ENCODE measurements at places on chromosomes 12 and 14.

- no peak for DNase-seq
Observed at GRCh38 chr12:94286583-94287244, 138.3 kb downstream of the PLXNC1 start.

- DNase-seq: peak; percentile 39
Observed at GRCh38 chr12:54364413-54364812, at the start of gene GPR84. Gene GPR84 (minus strand): TSS chr12:54364486. CDS start chr12:54363851, 635 bp downstream.

GRCh38 chr12:124904306-124905098 lies 9.9 kb downstream of the UBC start:
- no peak for DNase-seq

GRCh38 chr12:98533723-98534251 lies 18.4 kb downstream of the TMPO start:
- DNase-seq: no peak

- no peak for DNase-seq
Observed at GRCh38 chr14:101064121-101064661, 160.7 kb upstream of the RTL1 start.

- DNase-seq: peak; percentile 42
Observed at GRCh38 chr12:7113389-7113871, 4.4 kb upstream of the C1RL start.

- DNase-seq: no peak
Observed at GRCh38 chr14:55625481-55625880, 45.5 kb downstream of the KTN1 start.

DNA sequence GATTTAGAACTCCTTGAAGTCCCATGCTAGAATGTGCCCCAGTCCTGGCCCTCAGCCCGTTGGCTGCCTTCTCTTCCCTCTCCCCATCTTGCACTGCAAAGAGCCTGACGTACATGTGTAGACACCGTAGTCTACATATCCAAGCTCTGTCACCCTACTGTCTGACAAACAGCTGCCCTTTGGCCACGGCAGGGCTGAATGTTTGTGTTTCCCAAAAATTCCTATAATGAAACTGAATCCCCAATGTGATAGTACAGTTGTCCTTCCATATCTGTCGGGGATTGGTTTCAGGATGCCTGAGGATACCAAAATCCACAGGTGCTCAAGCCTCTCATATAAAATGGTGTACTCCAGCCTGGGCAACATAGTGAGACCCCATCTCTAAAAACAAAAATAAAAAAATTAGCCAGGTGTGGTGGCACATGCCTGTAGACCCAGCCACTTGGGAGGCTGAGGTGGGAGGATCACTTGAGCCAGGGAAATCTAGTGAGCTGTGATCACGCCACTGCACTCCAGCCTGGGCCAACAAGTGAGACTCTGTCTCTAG lies 12.3 kb upstream of the TFCP2 start:
- DNase-seq: no peak

DNA sequence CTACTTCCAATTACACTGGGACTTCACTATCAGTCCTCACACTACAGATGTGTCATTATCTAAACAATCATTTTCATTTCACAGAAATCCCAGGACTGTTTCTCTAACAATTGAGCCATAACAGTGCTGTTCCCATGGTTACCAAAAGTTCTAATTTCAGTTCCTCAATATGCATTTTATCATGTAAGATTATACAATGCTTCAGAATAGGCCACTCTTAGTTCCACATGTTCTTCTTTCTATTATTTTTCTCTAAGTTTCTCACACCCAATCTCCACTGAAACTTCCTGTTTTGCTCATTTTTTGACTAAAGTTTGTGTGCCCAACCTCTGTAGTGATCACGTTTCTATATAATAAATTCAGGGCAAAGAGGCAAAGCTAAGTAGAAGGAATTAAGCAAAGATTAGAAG lies 185.8 kb downstream of the DUSP6 start:
- DNase-seq: no peak

DNA sequence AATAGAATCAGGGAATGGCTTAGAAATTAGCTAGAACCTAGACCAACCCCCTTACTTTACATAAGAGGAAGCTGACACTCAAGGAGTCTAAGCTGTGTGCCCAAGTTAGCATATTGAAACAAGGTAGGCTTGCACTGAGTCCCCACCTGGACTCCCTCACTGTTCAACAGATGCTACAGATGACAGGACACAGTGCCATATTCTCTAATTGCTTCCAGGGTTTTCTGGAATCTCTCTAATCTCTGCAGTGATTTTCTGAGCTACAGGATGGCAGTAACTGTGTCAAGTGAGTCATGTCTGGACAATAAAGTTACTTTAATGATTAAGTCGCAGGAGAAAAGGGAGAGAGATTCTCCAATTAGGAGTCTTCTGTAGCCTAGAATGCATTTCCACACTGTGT lies 35.8 kb downstream of the AKAP6 start:
- DNase-seq: no peak

DNA sequence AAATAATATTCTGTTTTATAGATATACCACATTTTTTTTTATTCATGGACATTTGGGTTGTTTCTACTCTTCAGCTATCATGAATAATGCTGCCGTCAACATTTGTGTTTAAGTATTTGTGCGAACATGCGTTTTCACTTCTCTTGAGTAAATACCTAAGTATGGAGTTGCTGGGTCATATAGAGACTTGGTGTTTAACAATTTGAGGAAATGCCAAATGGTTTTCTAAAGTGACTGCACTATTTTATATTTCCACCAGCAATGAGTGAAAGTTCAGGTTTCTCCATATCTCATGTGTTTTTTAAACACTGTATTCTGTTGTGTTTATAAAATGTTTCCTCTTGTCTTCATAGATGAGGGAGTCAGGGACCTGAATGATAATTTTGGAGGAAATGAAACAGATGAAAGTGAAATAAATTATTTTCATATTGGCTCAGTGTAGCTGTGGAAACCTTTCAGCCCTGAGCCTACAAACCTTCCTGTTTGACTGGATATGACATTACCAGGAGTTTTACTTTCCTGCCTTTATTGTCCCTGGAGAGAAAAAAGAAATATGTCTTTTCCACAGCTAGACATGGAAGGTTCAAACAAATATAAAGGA lies 26.3 kb downstream of the DAAM1 start:
- no peak for DNase-seq

DNA sequence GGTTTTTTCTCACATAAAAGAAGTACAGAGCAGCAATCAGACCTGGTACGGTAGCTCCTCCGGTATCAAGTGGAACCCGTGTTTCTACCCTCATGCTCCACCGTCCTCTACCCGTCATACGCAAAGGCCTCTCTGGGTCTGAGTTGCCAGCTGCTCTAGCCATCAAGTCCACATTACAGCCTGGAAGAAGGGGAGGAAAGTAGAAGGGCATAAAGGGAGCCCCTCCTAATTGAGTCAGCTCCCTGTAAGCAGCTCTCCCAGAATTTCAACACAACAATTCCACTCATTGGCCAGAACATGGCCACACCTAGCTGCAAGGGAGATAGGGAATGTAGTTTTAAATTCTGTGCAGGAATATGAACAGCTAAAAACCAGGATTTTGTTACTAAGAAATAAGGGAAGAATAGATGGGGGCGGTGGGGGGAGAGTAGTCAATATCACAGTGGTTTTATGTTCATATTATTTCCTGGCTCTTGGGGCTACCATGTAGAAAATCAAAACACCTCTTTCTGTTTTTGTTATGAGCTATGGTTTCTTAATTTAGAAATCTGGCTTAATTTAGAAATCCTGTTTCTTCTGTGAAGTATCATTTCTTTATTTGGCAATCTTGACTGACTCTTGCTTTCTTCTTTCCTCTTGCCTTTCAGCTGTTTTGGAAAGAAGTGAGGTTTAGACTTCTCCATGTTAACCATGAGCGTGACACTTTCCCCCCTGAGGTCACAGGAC lies 103.9 kb downstream of the AKAP6 start:
- DNase-seq: no peak

GRCh38 chr12:128825835-128826234 lies 2.1 kb upstream of the SLC15A4 start:
- DNase-seq: no peak

- no peak for DNase-seq
Observed at GRCh38 chr14:105479431-105480158, 5.0 kb downstream of the CRIP2 start.

- no peak for DNase-seq
Observed at GRCh38 chr12:47346251-47347019, 266.7 kb upstream of the AMIGO2 start.

DNA sequence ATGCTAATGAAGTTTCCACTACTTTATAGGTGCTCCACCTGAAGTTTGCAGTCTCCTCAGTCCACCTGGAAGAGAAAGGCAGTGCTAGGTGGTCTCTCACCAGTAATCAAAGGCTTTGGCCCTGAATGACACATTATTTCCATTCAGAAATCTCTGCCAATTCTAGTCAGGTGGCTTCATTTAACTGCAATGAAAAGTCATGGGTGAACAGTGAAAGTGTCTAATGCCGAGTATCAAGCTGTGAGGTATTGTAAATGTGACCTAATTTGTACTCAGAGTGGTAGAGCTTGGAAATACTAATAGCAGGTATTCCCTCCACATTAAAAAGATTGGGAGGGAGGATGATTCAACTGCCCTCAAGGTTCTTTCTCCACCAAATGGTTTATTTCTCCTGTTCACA lies 220.9 kb upstream of the LRFN5 start:
- no peak for DNase-seq

DNA sequence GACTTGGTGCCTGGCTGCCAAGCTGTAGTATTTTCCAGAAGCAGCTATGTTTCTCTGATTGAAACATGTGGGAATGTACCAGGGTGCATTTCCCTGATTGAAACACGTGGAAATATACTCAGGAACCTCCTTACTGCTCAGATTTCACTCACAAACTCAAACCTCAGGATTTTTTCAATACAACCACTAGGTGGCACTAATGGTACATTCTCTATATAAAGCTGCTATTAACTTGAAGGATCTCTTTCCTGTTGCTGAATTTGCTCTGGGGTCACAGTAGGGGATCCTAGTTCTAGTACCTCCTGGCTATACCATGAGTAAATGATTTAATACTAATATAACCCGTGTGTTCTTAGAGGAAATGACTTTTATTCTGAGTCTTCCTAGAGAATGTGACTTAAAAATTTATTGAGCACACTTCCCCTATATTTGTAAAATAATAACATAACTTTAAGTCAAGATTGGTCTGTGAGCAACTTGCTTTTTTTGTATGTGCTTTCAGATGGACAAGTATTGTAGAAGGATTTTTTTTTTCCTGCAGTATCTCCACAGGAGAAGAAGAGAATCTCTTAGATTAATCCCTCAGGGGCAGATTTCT lies 173.8 kb upstream of the MIS18BP1 start:
- DNase-seq: no peak

GRCh38 chr12:20491290-20491689 lies 123.0 kb downstream of the PDE3A start:
- DNase-seq: no peak

DNA sequence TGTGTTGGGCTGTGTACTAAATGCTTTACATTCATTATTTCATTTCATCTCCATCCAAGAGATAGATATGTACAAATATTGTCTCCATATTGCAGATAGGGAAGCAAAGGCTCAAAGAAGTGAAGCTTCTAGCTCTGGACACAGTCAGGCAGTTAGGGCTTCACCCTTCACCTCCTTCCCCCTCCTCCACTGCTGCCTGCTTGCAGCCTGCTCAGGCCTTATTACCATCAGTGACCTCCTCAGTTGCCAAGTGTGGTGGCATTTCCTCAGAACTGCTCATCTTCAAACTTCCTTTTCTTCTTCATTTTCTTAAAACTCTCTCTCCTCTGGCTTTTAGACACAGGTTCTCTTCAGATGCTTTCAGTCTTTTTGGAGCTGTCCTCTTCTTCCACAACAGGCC lies 4.7 kb upstream of the GPATCH2L start:
- no peak for DNase-seq

GRCh38 chr12:75483431-75483830 lies 2.9 kb downstream of the GLIPR1 start:
- DNase-seq: no peak

DNA sequence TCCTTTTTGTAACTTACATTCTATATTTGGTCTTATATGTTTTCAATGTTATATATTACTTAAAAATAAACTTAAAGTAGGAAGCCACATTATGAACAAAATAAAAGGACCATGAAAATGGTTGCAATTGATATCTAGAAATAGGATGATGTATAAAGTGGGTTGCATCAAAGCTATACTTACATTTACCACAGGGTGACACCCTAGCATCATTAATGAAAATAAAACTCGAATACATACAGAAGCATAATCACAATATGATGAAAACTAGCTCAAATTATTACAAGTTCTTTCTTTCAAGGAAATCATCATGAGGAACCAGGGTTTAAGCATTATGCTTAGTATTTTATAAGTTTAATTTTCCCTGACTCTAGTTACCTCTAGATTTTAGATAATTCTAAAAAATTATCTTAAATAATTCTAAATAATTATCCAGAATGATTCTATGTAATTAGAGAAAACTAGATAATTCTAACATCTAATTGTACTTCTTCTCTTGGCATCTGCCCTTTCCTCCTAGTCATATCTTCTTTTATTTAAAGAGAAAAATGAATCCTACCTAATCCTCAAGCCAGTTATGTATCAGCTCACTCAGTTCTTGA lies 31.2 kb downstream of the TAS2R7 start:
- no peak for DNase-seq

- DNase-seq: no peak
Observed at GRCh38 chr12:116099652-116100432, 177.7 kb downstream of the MED13L start.

- DNase-seq: no peak
Observed at GRCh38 chr12:38501991-38502390, 185.4 kb downstream of the ALG10B start.

DNA sequence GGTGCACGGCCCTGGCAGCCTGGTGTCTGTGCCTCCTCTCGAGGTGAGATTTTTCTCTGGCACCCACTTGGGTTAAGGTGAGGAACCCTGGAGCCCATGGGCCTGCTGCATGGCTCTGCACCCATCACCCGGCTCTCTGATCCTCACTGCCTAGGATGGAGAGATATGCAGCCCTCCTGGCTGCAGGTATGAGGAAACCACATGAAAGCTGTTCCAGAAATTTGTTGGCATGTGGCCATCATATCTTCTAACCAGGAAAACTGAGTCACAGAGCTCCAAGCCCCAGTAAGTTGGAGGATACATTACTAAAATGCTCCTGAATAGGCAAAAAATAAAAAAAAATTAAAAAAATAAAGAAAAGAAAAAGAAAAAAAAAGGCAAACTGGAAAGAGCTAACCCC lies 39.3 kb upstream of the DDX11 start:
- DNase-seq: no peak

- DNase-seq: no peak
Observed at GRCh38 chr14:62144863-62145262, 382.6 kb downstream of the SNAPC1 start.

Measured in activated CD4-positive, alpha-beta T cell treated with anti-CD3 and anti-CD28 coated beads for 48 hours (primary cell).